ENCODE measurements at places on chromosomes 4 and X.

DNA sequence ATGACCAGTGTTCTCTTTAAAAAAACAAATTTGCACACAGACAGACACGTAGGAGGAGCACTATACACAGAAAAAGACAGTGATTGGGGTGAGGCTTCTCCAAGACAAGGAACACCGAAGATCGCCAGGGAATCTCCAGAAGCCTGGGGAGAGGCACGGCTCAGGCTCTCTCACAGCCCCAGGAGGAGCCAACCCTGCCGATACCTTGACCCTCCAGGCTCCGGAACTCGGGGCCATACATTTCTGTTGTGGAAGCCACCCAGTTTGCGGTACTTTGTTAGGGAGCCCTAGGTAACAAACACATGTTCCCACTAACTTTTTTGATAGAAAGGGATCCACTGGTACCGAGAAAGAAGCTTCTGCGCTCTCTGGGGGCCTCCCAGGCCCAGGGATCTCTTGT, 55.8 kb downstream of the DCTD start:
- no peak for DNase-seq

- DNase-seq, result no peak
These were observed 10.0 kb downstream of the GPR82 start for GRCh38 chrX:41733939-41734338.

DNA sequence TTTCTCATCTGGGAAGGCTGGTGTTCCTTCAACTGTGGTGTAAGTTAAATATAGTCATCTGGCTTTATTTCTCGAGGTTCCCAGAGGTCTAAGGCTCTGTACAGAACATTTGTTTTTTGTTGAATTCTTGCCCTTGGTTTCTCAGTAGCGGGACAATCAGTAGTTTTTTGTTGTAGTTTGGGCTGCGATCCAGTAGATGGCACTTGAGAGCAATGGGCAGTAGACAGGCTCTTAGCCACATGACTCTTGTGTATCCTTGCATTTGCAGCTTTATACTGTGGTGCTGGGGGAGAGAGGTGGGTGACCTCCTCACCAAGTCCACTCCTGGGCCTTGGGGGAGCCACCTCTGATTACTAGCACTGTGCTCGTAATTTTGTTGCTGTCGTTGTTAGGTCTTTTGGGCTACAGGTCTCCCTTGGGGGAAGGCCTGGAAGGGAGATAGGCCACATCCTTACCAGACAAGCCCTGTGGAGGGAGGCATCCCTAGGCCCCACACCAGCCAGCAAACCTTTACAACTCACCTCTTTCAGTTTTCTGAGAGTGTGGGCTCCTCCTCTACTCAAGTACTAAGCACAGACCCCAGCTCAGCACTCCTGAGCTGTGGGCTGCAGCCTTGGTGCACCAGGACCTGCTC, 8.1 kb downstream of the ETDB start:
- DNase-seq, result peak; percentile 49

DNA sequence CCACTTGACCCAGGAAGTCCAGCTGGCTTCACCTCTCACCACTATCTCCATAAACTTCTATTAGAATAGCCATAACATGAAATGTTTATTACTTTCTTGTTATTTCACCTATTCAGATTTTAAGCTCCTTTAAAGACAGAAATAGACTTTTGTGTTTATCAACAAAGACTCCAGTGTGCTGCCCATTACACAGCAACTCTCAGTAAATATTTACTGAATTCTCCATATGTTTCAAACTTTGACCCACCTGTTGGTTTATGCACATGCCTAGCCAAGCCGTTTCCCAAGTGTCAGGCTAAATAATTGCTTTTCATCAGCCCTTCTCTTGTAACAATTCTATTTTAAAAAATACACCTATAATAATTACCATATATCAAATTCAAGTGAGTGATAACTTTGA, 242.9 kb upstream of the NEIL3 start:
- DNase-seq, result no peak

DNA sequence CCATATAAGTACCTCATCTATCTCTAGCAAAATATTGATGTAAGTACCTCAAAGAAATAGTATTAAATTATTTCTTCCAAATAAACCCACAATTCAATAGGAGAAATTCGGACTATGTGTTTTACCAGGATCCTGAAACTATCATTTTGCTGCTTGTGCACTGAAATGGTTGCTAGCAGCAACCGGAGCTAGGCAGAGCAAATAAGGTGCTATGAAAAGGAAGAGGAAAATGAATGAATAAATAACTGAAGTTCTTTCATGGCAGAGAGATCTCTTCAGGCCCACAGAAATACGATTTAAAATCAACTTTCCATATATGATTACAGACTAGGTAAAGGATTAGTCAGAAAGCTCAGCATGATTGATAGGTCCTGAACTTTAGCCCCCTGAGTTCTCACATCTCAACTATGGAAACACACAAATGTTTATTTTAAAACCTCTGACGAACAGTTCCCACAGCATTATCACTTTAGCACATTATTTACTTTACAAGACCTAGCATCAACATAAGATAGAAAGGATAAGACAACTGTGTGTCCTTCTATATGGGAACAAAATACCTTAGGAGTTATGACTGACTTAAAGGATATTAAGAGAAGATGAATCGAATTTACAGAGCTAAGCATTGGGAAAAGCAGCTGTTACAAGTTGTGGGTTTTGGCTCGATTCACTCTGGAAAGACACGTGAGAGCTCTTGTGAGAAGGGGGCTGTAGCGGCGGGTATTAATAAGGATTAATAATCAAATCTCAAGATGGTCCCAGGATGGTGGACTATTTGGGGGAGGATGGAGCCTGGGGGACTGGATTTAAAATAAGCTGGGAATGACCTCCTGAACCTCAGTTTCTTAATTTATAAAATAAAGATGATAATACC, 104.3 kb downstream of the CORIN start:
- DNase-seq, result peak; percentile 27

GRCh38 chrX:87873347-87873941, 355.8 kb downstream of the KLHL4 start:
- no peak for DNase-seq

- peak; percentile 46 for DNase-seq
These were observed 32.3 kb upstream of the KDR start for GRCh38 chr4:55157559-55158277.

GRCh38 chr4:93657527-93657926, 171.0 kb upstream of the ATOH1 start:
- no peak for DNase-seq

GRCh38 chr4:20017070-20017776, 234.5 kb upstream of the SLIT2 start:
- DNase-seq, result peak; percentile 39

GRCh38 chr4:20679951-20680350, 20.3 kb upstream of the PACRGL start:
- peak; percentile 77 for DNase-seq

GRCh38 chr4:145709843-145710242, 29.9 kb downstream of the C4orf51 start:
- no peak for DNase-seq

DNA sequence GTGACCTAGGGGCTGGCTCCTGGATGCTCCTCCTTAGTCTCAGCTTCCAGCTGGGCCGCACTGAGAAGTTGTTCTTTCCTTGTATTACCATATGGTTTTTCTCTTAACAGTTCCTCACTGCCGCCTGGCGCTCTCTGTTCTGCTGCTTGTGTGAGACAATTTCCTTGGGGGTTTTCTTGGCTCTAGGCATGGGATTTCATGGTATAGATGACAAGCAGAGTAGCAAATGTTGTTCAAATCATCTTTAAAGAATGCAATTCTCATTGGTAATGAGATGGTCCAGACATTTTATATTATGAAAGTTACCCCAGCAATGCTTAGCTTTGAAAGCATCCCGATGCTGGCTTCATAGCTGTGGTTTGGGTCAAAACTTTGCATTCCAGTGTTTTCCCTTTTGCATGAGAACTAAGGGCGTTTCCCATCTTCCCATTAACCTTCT, 37.6 kb downstream of the SEPTIN11 start:
- DNase-seq, result peak; percentile 78

- DNase-seq, result peak; percentile 4
These were observed 41.1 kb upstream of the PDK3 start for GRCh38 chrX:24423960-24424359.

DNA sequence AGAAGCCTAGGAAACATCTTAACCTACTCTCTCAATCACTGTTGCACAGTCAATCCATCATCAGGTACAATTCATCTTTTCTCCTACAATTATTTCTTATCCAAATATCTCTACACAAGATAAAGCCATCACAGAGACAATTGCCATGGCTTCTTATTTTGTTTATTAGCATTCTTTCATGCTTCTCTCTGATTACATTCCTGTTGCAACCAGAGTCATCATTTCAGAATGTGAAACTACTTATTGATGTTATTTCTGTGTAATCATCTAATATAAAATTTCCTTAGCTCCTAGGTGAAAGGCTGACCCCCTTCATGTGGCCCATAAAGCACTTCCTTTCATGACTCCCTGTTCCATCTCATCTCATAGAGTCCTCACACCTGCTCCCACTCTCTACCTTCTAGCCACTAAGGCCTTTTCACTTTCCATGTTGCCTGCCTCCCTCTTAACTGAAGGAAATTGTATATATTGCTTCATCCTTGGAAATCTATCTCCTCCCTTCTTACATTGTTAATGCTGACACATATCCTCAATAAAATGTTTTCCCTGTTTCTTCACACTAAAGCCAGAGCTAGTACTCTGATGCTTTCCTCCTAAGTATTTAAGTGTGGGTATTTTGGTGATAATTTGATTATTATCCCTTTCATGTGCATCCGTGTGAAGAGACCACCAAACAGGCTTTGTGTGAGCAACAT, 829.9 kb downstream of the FAT4 start:
- no peak for DNase-seq
